ENCODE measurements at places on chromosomes 3 and 15.

DNA sequence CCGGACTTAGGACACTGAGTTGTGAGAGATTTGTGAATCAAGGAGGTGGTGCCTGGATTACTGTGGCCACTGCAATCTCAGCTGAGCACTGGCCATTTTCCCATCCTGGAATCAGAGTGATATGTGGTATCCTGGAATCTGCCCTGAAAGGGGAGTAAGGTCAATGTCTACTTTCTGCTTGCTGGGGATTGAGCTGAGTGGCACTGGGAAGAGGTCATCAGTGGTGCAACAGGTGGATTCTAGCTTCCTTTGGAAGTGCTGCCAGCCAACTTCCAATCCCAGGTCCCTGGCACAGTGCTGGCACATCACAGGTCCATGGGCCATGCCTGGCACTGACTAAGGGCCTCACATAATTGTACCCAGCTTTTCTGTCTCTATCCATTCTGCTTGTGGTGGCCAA is 20.6 kb upstream of the TSEN2 start:
- no peak for DNase-seq

GRCh38 chr3:123039178-123039577 is 11.6 kb upstream of the SEMA5B start:
- no peak for DNase-seq

DNA sequence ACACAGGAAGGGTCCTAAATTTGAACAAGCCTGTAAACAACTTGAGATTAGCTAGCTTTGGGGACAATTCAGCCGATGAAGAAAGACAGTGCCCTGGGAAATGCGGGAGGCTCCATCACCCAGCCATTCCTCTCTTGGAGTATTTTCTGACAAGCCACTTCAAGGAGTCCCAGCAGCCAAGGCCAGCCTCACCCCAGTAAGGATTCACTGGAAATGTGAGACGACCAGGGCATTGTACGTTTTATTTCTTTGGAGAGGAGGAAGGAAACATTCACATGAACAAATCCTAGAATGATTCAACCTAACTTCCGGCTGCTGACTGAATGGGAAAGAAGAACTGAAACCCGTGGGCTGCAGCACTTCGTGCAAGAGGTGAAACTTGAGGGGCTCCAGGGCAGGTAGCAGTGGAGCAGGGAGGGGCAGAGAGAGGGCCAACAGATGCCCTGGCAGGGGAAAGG is 116.4 kb upstream of the ARHGEF3 start:
- no peak for DNase-seq

- DNase-seq, result no peak
These were observed 197.4 kb upstream of the RGMA start for GRCh38 chr15:93286446-93286845.

DNA sequence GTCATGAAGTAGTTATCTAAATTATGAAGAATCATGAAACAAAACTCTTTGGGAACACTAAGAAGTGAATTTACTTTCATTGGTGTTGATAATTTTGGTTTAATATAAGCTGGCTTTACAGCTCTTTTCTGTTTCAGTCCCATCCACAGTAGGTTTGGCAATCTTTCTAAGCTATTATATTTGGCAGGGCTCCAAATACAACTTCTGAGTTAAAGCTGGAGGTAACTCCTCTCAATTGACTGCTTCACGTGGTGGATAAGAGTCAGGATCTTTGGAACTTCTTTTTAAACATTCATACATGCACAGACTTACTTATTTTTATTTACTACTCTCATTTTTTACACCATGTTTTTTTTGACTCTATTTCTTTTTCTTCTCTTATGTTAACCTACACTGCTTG is 106.5 kb upstream of the EPHA3 start:
- DNase-seq, result no peak

GRCh38 chr15:28262438-28262837 is 59.5 kb downstream of the HERC2 start:
- DNase-seq, result no peak

All from WERI-Rb-1 (cell line).